NCI-H1417 treated with DMSO at 0.1 percent for 48 hours (cell line): ENCODE measurements at places on chromosomes 5 and 9.
A peak's percentile ranks its signal among the peaks of the same experiment; 100 is the strongest.

DNA sequence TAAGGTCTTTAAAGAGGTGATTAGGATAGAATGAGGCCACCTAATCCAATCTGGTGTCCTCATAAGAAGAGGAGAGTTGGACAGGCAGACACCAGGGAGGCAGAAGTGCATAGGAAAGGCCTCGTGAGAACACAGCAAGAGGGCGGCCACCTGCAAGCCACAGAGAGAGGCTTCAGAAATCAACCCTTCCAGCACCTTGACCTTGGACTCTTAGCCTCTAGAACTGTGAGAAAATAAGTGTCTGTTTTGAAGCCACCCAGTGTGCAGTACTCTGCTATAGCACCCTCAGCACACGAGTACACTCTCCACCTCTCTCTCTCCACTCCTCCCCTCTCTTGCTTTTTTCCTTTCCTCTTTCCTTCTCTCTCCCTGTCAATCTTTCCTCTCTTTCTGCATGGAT, 26.8 kb downstream of the NIPAL4 start:
- no peak for DNase-seq

GRCh38 chr5:74325866-74326265, 314.7 kb downstream of the ENC1 start:
- no peak for DNase-seq

- DNase-seq, result no peak
These were observed 137.3 kb downstream of the SLC12A2 start for GRCh38 chr5:128220841-128221240.

- DNase-seq, result no peak
These were observed 3.7 kb downstream of the ARRDC3 start for GRCh38 chr5:91379246-91379913.

GRCh38 chr9:32550150-32550561, 2.0 kb upstream of the SMIM27 start:
- DNase-seq, result no peak

- peak; percentile 9 for DNase-seq
These were observed 65.0 kb upstream of the GGTA1 start for GRCh38 chr9:121564504-121565260.

GRCh38 chr5:59768152-59769040, 125.1 kb downstream of the PDE4D start:
- peak; percentile 66 for DNase-seq

- DNase-seq, result no peak
These were observed 182.2 kb downstream of the MCTP1 start for GRCh38 chr5:95102687-95103086.

- no peak for DNase-seq
These were observed 11.5 kb downstream of the AFF4 start for GRCh38 chr5:132951897-132952296.

GRCh38 chr9:698276-698675, 143.2 kb upstream of the DMRT1 start:
- no peak for DNase-seq

GRCh38 chr5:168796593-168797580, 217.7 kb upstream of the PANK3 start:
- no peak for DNase-seq

DNA sequence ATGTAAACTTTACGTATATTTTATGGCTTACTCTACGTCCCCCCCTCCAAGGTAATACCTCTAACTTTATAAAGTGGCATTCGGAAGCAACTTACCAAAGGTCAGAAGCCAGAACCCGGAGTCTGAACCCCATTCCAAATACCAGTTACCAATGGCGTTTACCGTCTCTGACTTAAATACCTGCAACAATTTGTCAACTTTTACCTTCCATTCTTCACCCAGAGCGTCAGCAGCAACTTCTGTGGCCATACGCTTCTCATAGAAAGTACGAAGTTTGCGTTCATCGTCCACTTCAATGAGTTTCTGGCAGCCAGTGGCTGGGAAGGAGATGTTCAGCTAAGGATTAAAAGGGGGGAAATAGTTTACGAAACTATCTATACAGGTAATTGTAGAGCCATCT, 753 bp downstream of the RPS6 start:
- no peak for DNase-seq

DNA sequence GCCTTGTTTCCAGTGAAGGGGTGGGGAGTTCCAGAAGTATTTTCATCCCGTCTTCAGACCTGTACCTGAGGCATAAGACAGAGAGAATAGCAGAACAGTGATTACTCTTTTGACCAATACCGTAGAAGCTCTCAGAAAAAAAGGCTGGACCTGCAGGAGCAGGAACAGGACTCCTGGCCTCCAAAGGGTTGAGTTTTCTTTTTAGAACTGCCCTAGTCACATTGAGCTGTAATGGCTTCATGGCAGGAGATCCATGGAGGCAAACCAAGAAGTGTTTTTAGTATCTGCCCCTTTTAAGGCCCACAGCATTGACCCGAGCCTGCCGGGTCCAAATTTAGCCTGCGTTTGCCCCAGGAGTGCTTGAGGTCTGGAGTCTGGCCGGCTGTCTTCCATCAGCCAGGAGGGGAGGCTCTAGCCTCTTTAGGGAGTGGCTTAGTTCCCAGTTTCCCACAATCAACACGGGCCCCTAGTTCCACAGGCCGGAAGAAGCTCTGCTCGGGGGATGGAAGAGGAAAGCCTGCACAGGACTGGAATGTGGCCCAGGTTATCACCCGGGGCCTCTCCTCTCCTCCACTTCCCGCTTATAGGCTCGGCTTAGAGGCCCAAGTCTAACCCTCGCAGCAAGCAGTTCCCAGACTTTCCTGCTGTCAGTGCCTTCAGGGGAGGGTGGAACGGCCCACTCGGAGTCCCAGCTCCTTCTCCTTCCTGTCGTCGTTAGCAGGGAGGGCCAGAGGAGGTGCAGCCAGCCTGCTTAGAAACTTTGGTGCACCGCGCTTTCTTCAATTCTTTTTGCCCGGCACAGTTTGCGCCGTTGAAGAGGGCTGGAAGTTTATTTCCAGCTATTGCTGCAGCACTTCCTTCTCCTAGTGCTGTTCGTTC, 80.7 kb downstream of the C9orf152 start:
- DNase-seq, result no peak

DNA sequence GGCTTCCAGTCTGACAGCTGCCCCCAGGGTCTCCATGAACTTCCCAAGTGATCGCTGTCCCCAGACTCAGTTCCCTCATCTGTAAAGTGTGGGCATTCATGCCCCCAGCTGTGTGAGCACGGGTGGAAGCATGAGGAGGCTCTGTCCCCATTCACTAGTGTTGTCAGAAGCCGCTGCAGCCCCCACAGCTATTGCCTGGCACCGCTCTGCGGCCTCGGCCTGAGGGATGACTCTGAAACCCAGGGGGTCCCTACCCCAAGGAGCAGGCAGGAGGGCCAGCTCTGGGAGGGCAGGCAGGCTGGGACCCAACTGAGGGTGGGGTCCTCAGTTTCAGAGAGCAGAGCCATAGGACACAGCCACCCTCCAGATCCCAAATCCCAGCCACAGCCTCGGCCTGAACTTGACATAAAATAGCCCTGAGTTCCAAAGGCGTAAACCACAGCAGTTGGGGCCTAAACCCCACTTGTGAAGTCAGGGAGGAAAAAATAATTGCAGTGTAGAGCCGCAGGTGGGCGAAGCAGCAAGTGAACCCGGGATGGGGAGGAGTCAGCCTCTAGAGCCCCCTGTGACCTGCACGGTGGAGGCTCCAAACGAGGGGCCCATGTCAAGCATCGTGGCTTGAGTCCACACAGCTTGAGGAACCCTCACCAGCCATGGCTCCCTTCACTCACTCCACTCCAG, 66.0 kb upstream of the ADAMTS2 start:
- no peak for DNase-seq

DNA sequence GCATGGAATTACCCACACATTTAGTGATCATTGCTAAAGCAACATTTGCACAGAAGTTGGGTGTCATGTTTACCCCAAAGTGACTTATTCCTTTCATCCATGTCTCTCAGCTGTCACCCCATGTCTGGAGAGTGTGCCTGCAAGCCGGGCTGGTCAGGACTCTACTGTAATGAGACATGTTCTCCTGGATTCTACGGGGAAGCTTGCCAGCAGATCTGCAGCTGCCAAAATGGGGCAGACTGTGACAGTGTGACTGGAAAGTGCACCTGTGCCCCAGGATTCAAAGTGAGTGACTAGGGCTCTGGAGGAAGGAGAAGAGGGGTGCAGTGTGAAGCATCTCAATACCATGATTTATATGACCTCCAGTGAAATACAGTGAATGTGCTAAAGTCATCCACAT, 99.9 kb upstream of the PRRC1 start:
- DNase-seq, result no peak

DNA sequence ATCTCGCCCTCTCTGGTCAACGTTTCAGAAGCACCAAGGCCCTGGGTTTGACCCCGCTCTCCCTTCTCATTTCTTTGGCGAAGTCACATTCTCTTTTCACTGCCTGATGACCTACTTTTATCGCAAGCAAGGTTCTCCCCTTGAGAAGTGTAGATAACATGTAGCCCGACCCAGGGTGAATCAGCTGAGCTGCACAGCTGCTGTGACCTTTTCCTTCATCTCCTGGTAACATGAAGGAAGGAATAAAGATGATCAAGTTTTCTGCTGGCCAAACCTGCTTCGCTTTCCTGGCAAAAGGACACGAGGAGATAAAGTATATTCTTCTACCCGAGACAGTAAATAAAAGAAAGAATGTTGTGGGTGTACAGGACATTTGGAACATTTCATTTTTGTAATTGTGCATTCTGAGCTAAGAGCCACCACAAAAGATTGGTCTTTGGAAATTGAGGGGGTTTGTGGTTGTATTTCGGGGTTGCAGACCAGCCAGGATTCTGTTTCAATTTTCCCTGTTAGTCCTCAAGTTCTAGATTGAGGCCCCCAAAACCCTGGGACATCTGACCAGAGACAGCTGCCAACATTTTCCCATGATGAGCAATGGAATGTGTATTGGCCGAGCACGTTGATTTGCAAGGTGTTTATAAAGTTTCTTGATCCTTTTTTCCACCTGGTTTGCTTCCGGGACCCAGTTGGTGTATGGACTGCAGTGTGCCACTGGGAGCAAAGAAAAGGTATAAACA, 155.1 kb upstream of the ZNF462 start:
- no peak for DNase-seq

DNA sequence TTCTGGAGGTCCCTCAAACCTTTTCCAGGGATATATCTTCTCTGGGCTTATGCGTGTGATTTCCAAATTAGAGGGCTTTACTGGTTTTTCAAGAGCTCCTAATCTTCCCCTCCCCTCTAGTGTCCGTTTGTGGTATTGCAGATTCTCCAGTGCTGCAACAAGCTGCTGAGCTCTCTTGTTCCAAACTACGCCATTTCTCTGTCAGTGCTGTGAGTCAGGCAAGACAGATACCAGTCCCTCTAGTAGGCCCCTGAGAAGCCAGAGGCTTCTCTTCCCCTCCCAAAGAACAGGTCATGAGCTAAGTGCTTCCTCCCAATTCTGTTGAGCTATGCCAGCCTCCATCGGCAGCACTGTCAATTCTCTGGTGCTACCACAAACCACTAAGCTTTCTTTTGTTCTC, 149.5 kb downstream of the FANCC start:
- DNase-seq, result no peak

DNA sequence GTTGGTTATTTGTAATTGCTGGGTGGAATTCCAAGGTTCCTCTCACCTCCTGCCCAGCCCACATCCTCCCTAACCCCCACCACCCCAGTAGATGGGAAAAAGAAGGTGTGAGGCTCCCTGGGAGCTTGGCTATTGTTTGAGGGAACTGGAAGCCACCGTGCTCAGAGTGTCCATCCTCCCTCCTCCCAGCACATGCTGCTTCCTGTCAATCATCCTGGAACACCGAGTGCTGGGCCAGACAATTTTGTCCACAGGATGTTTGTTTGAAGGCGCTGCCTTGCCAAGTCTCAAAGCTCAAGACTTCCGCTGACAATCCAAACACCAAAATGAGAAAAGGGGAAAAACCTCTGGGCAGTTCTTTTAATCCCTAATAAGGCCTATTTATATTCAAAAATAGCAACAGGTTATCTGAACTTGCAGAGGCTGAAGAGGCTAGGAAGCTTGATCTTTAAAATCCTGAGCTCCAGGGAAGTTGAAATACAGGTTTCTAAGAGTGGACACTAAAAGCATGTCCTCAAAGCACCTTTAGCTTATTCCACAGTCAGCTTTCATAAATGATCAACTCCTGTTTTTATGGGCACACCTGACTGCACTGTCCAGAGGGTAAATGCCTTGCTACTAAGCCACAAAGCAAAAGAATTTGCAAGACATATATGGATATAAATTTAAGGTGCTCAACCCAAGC, 286.7 kb downstream of the NFIB start:
- DNase-seq, result no peak

DNA sequence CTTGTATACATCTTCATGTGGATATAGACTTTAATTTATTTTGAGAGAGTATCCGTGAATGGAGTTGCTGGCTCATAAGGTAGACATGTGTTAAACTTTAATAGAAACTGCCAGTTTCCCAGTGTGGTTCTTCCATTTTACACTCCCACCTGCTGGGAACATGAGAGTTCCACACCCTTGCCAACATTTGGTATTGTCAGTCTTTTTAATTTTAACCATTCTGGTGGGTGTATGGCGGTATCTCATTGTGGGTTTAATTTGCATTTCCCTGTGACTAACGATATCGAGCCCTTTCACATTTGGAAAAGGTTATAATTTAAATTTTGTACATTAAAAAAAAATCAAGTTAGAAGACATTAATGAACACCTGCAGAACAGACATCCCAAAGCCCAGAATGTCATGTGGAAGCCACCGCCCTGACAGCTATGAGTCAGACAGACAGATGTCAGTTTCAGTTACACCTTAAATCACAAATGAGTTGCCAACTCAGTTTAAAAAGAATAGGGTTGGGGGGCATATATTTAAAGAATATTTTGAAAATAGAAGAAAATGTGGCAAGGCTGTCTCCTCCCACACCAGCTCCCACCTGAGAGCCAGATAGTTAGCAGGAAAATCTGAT, 36.9 kb downstream of the ANKRD33B start:
- DNase-seq, result no peak

- no peak for DNase-seq
These were observed 30.1 kb upstream of the RAI14 start for GRCh38 chr5:34626036-34626435.

DNA sequence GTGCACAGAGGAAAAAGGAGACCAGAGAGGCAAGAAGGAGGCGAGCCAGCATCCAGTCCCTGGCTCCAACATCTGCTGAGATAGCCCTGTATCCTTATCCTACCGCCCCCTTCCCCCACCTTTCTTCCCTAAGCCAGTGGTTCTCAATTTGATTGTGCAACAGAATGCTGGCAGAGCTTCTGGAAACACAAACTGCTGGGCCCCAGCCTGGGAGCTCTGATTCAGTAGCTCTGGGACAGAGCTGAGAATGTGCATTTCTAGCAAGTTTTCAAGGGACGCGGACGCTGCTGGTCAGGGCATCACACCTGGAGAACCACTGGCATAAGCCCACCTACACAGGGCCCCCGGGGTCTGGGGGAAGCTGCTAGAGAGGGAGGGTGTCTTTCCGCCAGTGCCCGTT, 21.1 kb downstream of the AK8 start:
- DNase-seq, result no peak

- no peak for DNase-seq
These were observed 173.8 kb downstream of the PSAT1 start for GRCh38 chr9:78470741-78471140.

DNA sequence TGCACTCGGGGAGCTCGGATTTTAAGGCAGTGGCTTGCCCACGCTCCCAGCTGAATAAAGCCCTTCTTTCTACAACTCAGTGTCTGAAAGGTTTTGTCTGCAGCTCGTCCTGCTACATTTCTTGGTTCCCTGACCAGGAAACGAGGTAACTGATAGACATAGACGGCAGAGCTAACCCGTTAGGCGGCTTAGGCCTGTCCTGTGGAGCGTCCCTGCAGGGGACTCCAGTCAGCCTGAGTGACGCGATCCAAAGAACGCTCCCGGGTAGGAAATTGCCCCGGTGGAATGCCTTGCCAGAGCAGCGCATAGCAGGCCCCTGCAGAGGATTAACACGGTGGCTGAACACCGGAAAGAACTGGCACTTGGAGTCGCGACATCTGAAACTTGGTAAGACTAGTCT, 1.8 kb upstream of the SELENOP start:
- DNase-seq, result no peak
